ENCODE measurements at places on chromosomes 4 and X.
A peak's percentile ranks its signal among the peaks of the same experiment; 100 is the strongest.

DNA sequence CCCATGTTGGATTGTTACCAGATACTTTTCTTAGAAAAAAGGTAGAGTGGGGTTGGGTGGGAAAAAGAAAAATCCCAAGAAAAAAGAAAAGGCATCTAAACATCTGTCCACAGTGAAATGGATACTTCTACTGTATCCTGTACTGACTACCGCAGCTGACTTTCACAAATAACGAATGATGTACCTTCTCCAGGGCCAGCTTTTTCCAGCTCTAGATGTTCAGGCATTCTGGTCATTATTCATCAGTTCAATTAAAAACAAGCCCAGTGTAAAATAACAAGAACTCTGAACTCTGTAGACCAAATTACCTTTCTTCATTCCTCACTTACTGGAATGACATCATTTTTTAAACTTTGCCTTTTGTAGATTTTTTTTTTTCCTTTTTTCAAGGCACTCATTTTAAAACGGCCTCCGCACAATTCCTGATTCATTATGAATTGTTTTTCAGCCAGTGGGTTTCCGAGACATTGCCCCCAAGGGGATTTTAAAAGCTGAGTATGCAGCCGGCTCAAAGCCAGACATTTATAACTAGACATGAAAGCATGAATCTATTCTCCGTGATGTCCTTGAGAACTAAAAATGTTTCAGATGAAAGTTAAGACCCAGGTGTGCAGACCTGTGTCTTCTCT lies 113.5 kb downstream of the PRKX start:
- DNase-seq = no peak

DNA sequence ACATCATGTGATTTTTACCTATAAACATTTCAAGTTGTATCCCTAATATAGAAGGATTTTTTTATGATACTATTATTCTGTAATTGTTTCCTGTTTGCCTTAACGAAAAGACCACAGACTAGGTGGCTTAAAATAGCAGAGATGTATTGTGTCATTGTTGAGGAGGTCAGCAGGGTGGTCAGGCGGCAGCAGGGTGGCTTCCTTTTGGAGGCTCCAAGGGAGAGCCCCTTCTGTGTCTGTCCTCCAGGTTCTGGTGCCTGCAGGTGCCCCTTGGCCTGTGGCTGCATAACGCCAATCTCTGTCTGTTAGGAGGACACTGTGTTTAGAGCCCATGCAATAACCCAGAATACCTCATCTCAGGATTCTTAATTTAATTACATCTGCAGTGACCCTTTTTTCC lies 118.1 kb downstream of the TBL1X start:
- DNase-seq = no peak

DNA sequence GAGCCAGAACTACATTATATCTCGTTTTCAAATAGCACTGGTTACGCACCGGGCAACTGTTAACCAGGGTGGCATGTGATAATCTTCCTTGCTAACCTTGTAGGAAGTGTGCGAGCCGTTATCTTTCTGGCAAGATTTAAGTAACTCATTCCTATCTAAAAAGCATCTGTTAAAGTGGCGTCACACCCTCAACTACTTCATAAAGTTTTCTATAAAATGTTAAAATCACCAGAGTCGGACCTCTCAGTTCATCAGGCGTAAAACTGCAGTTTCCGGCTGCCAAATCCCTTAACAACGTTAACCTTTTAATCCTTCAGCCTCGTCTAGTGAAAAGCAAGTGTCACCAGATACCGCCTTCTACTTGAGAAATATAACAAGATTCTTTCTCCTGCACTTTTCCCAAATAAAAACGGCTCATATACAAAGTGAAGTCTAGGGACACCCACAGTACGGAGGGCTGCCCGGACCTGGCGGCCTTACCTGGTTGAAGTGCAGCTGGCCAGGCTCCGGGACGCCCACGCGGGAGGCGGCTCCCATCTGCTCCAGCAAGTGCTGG lies 1.2 kb downstream of the SLC39A8 start:
- DNase-seq = peak; percentile 21

DNA sequence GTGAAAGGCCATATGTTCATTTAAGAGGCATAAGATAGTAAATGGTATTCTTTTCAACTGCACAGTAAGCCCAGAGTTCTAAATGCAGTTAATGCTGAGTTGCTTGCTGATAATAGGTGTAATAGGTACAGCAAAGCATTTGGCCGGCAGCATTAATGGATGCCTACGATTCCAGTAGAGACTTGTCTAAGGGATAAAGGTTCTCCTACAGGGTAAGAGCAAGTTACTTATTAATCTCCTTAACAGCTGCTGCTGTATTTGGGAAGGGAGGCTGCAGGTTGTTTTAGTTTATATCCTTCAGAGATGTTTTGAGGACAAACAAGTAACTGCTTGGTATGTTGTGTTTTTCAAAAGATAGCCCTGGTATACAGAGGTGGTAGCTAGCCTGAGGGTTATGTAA lies 16.8 kb downstream of the TSPAN7 start:
- no peak for DNase-seq

- DNase-seq = peak; percentile 4
These were observed 201.4 kb downstream of the SPOCK3 start for GRCh38 chr4:167032871-167033270.

- no peak for DNase-seq
These were observed 657.7 kb downstream of the PDHA2 start for GRCh38 chr4:96497621-96498020.

GRCh38 chr4:143399113-143399949 lies 62.7 kb downstream of the GAB1 start:
- peak; percentile 27 for DNase-seq

- no peak for DNase-seq
These were observed 15.0 kb downstream of the CD40LG start for GRCh38 chrX:136662976-136663375.

DNA sequence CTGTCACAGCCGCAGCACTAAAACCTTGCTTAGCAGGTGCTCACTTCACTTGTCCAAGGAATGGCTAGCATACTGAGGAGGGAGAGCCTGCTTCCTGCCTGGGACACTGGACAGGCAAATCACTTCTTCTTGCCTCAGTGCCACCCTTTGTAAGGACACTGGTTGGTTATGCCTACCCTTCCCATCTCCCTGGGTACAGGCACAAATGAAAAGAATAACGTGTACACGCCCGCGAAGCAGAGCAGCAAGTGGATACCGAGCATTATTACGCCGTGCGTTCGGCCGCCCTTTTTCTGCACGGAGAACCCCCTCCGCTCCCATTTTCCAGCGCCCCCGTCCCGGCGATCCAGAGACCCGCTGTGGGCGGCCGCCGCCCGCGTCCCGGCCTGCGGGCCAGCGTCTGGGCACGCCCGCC lies 338 bp upstream of the KLHL2 start:
- DNase-seq = peak; percentile 32

DNA sequence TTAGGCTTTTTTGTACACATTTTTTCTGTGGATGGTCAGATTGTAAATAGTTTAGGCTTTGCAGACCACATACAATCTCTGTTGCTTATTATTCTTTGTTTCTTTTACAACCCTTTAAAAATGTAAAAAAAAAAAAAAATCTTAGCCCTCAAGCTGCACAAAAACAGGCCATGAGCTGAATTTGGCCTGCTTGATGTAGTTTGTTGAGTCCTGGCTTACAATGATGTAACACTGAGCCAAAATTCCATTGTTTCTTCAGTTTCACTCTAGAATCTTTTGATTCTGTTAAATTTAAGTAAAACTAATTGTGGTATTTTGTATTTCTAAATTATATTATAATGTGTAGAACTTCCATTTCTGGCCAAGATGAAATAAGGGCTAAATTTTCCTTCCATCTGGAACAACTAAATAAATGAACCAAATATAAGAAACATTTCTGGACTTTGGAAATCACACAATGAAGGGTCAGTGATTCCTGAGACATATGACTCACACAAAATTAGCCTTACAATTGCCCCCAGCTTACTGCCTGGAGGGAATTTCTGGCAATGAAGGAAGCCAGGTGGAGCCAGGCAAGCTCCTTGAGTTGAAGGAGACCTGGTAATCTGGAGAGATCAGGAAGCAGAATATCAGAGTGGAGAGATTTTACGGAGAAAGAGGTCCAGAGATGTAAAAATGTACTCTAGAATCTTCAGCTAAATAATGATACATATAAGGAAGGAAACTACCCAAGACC lies 29.8 kb downstream of the IQCM start:
- peak; percentile 25 for DNase-seq

DNA sequence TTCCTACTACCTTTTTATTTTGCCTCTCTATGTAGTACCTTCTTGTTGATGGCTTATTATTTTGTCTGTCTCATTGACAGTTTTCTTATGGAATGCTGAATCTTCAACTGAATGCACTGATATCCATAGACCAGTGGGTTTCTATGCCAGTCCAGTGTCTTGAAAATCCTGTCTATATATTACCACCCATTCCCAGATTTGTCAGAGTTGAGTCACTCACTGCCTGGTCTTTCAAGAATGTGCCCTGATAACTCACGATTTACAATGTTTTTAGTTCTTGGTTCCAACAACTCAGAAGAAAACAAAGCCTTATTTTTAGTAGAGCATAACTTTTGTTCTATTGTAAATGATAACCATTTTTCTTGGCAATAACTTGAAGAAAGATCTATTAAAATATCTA lies 606.0 kb upstream of the PITX2 start:
- DNase-seq = peak; percentile 69

DNA sequence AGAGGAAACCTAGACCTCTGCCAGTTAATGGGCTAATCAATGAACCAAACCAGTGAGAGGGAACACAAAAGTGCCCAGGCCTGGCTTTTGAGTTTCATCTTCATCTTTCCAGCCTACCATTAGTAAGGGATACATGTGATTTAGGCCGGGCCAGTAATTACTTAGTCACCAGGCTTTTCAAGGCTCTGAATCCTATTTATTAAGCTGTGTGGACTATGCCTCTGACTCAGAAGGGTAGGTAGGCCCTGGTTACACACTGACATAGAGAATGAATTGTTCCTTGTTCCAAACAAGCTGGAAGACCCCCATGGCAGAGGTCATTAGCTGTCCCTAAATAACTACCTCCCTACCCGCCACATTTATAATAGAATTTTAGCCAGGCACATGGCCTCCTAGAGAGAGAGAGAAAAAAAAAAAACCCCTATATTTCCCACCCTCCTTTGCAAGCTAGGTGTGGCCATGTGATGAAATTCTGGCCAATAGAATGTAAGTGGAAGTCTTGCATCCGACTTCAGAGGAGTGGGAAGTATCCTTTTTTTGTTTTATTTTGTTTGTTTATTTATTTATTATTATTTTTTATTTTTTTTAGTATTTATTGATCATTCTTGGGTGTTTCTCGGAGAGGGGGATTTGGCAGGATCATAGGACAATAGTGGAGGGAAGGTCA lies 112.3 kb upstream of the BCOR start:
- peak; percentile 37 for DNase-seq

GRCh38 chrX:15853586-15854079 lies 980 bp downstream of the AP1S2 start:
- DNase-seq = peak; percentile 38

GRCh38 chrX:11533199-11533651 lies 132.5 kb downstream of the ARHGAP6 start:
- peak; percentile 81 for DNase-seq

DNA sequence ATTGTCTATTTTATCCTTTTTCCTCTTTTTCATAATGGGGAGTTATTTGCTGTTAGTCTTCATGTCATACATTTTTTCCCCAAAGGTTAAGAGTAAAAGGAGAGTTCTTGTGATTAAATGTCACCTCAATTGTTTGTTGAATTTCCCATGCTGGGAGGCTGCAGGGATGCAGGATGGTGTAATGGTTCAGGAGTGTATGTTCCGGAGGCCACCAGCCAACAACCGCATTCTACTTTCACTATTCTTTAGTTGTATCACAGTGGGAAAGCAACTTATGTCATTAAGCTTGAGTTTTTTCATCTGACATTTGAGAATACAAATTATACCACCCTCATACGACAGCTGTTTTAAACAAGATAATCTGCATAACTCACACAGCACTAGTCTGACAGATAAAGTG lies 15.4 kb downstream of the AFP start:
- DNase-seq = no peak

DNA sequence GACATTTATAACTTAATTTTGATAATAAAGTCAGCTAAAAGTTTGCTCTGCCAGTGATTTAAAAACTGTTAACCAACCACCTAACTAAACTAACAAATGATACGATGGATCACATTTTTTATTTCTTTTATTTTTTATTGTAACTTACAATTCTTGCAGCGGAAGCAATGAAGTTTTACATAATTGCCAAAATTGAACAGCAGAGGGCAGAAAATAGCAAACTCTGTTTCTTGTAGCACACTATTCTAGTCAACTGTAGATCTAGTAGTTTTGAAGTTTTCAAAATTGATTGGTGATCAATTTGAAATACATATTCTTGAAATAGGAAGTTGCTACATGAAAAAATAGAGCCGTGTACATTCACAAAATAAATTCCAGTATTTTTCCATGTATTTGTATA lies 2.8 kb upstream of the GRIA2 start:
- peak; percentile 10 for DNase-seq

- DNase-seq = no peak
These were observed 428.0 kb downstream of the ZNF674 start for GRCh38 chrX:46117234-46117633.

DNA sequence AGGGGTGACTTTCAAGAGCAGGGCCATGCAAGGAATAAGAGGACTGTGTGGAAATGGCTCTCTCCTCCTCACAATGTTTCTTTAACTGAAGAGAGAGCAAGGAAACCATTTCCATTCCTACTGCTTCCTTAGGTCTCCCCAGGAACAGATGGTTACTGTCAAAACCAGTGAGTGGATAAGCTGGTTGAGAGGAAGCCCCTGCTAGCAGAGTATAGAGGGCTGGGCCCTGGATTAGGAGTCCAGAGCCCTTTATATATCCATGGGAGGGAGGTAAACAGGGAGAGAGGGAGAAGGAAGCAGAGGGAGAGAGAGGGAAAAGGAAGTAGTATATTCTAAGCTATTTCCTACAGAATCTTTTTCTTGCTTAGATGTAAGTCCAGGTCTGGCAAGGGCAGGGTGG lies 43.8 kb upstream of the LAS1L start:
- DNase-seq = no peak

GRCh38 chr4:25358515-25359275 lies 18.4 kb upstream of the ANAPC4 start:
- no peak for DNase-seq

- DNase-seq = no peak
These were observed 13.0 kb downstream of the KLF3 start for GRCh38 chr4:38676986-38677385.

DNA sequence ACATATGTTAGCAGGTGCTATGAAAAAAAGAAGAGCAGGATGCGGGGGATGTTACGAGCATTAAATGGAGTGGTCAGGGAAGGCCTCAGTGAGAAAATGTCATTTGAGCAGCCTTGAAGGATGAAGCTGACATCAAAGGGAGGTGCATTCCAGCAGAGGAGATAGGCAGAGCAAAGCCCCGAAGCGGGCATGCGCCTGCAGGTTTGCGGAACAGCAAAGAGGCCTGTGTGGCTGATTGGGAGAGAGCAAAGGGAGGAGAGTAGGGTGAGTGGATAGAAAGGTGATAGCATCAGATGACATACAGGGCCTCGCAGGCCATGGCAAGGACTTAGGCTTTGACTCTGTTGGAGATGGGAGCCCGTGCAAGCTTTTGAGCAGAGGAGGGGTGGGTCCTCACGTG lies 95.4 kb upstream of the GPR50 start:
- DNase-seq = no peak

GRCh38 chr4:84726356-84726755 lies 143.4 kb downstream of the CDS1 start:
- no peak for DNase-seq
